ENCODE measurements at places on chromosomes 1 and 21. TPM values are rescaled to one million over a fixed set of nuclear protein-coding genes. Genes with fewer than 3 reads are reported as not detected.

- H3K27ac ChIP-seq = no peak overlapping the region
- H3K36me3 ChIP-seq = peaks cover 85% of the 10 kb centered on the region
- H3K4me3 ChIP-seq = no peak overlapping the region
- H3K27me3 ChIP-seq = no peaks in the 10 kb centered on the region
Measured at GRCh38 chr1:236887081-236887480, 92.0 kb downstream of the MTR start.

DNA sequence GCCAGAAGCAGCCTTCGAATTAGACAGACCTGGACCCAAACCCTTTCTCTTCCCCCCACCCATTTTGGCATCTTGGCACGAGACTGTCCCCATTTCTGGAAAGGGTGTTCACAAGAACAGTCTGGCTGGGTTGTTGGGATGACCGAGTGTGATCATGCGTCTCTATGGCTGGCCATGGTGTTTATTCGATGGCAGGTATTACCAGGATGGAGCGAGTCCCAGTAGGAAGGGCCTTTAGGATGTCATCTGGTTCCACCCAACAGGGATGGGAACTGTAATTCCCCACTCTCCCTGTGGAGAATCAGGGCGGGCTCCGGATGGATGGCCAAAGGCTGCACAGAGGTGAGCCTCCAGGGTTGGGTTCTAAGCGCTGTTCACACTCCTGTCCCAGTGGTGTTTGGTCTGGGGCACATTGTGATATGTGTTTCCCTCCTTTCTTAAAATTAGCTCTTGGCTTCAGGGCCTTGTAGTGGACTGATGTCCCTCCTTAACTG, 33.4 kb upstream of the ATP5PO start:
- DNase-seq = no peak
- H3K36me3 ChIP-seq = no peaks in the 10 kb centered on the region
- peak overlapping the region; percentile 94 for H3K27ac ChIP-seq
- no peak overlapping the region for H3K4me3 ChIP-seq
- H3K27me3 ChIP-seq = no peaks in the 10 kb centered on the region
- H3K4me1 ChIP-seq = peaks cover 20% of the 10 kb centered on the region

- no peaks in the 10 kb centered on the region for H3K4me1 ChIP-seq
Measured at GRCh38 chr1:11521582-11522399, 42.8 kb downstream of the DISP3 start.

- H3K27ac ChIP-seq = no peak overlapping the region
- H3K27me3 ChIP-seq = no peaks in the 10 kb centered on the region
- no peaks in the 10 kb centered on the region for H3K4me1 ChIP-seq
- H3K4me3 ChIP-seq = no peak overlapping the region
Measured at GRCh38 chr1:57007472-57007871, 41.7 kb upstream of the C8B start.

DNA sequence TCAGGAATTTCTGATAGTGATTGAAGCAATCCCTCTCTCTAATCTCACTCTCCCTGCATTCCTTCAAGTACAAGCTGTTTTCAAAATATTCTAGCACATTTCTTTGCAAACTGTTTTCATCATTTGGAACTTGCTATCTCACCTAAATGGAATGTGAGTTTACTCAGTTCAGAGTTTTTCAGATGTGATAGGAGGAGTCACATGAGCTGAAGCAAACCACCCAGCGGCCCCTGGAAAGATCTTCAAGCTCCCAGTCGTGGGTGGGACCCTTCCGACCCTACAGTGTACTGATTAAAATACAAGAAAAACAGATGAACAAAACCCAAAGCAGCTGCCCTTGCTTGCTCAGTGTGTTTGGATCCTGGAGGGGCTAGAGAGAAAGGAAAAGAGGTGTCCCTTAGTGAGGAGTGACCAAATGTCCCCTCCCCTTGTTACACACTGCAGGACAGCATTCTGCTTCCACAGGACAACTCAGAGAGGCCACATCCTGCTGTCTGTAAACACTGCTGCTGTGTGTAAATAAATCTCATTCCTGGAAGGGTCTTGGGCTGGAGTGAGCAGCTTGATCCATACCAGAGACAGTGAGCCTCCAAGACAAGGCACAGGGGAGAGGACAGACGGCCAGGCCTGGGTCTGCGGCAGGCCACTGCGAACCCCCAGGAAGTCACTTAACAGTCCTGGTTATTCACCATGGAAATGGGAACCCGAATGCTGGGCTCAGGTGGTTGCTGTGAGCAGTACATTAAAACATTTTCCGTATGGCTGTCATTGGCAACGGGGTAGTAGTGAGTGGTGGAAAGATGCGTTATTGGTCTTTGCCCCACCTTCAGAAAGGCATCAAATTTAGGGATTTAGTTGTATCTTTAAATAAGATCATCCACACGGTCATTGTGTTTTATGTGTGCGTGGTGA, 229.2 kb downstream of the RHOU start:
- H3K4me1 ChIP-seq = no peaks in the 10 kb centered on the region
- no peak overlapping the region for H3K4me3 ChIP-seq

DNA sequence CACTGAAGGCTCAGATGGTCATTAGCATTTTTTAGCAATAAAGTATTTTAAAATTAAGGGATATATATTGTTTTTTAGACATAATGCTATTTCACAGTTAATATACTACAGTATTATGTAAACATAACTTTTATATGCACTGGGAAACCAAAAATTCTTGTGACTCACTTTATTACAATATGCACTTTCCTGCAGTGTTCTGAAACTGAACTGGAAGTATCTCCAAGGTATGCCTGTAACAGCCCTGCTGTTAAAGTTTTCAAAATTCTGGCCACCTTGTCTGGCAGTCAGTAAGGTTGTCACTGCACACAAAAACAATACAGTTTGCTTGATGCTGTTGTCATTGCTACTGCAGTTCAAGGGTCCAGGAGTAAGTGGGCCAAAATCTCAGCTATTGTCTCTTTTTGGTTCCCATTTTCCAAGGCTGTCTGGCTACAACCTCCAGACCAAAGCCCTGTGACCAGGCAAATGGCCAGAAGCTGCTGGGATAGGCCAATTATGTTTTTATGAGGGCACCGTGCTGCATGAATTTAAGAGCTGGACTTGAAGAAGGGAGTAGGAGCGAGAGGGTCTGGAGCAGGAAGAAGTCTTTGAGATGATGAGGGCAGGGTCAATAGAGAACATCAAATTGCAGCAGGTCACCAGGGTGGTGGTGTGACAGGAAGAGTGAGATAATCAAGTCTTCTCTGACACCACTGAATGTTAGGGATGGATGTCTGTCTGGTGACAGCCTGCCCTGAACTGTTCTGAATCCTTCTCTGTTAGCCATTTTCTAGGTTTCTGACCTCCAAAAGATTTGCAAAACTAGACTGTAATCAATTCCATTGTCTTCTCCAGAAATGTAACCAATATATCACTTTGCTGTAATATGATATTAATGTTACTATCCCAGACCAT, 82.3 kb upstream of the CACHD1 start:
- H3K36me3 ChIP-seq = no peaks in the 10 kb centered on the region
- DNase-seq = no peak
- H3K27me3 ChIP-seq = no peaks in the 10 kb centered on the region
- H3K27ac ChIP-seq = no peak overlapping the region
- H3K4me1 ChIP-seq = no peaks in the 10 kb centered on the region
- no peak overlapping the region for H3K4me3 ChIP-seq

DNA sequence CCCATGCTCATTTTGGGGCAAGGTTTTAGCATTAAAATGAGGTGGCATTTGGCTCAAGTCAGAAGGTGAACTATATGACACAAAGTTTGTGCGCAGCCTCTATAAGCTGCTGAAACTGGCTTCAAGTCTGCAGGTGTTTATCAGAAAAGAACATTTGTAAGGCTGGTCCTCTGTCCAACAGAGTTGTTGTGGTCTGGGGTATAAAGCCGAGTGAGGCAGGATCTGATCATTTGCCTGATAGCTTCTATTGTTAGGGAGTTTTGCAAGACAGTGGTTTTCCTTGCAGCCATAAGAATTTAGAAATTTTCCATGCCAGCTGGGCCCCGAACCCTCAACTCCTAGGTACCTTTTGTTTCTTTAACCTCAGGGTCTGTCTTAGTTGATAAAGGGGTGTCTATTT, 130.8 kb downstream of the PGBD5 start:
- no peaks in the 10 kb centered on the region for H3K36me3 ChIP-seq
- no peak overlapping the region for H3K4me3 ChIP-seq
- peaks cover 6% of the 10 kb centered on the region for H3K4me1 ChIP-seq
- H3K27ac ChIP-seq = no peak overlapping the region
- H3K27me3 ChIP-seq = no peaks in the 10 kb centered on the region

GRCh38 chr1:19071674-19072281, 115.3 kb upstream of the IFFO2 start:
- no peaks in the 10 kb centered on the region for H3K27me3 ChIP-seq
- H3K36me3 ChIP-seq = peaks cover 33% of the 10 kb centered on the region
- DNase-seq = no peak
- no peak overlapping the region for H3K27ac ChIP-seq

DNA sequence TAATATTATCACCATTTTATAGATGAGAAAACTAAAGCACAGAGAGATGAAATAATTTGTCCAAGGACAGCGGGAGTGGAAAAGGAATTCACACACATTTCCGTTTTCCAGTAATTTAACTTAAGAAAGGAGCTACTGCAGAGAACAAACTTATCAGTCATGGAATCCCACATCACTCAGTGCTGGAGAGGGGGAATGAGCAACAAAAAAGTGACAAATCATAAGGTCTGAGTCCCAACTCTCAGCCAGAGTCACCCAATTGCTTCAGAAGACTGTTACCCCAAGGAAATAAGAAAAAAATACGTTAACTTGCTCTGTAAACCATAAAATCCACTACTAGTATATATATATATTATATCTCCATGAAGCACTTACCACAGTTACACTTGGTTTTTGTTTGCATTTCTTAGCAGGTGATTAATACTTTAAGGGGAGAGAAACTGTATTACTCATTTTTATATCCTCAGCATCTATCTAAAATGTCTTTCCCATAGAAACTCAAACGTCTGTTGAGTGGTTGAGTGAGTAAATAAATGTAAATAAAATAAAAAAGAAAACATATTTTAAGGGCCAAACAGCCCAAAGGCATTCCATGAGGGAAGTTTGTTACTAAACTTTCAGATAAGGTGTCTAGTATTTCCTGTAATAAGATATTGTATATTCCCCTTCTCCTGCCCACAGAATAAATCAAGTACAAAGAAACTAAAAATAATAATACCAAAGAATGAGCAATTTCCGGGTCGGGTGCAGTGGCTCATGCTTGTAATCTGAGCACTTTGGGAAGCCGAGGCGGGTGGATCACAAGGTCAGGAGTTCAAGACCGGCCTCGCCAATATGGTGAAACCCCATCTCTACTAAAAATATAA, 76.8 kb downstream of the SLC45A1 start:
- no peak overlapping the region for H3K27ac ChIP-seq
- peaks cover 26% of the 10 kb centered on the region for H3K4me1 ChIP-seq
- peaks cover 42% of the 10 kb centered on the region for H3K36me3 ChIP-seq
- no peaks in the 10 kb centered on the region for H3K27me3 ChIP-seq

DNA sequence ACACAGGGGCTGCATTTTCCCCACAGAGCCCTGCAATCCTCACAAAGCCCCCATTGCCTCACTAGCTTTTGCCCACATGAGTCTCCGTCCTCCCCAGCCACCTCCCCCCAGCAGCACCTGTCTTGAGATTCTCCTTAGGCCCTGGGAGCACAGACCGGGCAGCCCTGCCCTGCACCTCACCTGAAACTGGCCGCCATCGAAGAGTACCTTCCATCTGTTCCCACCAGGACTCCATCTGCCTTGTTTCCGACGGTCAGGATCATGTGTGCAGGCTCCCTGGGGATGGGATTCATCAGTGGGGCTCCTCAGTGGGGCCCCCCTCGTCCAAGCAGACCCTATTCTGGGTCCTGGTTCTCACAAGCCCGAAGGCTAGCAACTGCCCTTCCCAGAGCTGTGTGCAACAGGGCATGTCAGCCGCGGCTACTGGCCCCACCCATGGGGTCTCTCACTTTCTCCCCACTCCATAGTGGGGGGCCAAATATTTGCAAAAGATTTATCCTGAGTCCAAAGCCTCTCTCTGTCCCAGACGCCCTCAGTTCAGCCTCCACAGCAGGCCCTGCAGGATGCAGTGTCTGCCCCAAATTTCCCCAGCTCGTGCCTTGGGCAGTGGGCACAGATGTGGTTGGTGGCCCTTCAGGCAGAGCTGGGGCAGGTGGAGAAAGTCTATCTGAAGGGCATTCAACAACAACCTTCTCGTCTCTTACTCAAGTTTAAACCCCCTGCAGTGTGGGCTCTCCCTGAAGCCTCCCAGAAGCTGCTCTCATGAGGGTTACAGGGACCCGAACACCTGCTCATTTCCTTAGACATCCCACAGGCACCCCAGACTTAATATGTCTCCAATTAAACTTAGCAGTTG, 4.8 kb downstream of the PDZK1IP1 start:
- H3K4me3 ChIP-seq = no peak overlapping the region
- H3K36me3 ChIP-seq = no peaks in the 10 kb centered on the region
- H3K27me3 ChIP-seq = no peaks in the 10 kb centered on the region
- no peak for DNase-seq

DNA sequence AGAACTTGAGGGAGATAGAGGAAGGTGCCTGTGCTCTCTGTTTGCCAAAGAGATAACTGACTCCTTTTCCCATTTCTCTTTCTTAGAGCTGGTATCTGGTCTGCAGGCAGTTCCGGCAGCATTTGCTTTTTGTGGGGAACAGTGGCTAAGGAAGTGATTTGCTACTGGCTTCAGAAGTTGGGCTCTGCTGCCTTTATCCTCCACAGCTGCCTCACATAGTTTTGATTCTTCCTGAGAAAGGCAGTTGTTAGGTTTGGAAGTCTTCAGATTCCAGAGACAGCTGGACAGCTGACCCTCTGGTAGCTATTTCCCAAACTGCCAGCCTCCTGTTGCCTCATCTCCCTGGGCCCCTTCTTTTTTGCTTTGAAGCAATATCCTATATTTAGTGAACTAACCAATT, 62.6 kb upstream of the MACF1 start:
- peaks cover 4% of the 10 kb centered on the region for H3K4me1 ChIP-seq
- no peaks in the 10 kb centered on the region for H3K36me3 ChIP-seq
- H3K27ac ChIP-seq = peak overlapping the region; percentile 45
- no peak overlapping the region for H3K4me3 ChIP-seq
- no peaks in the 10 kb centered on the region for H3K27me3 ChIP-seq

DNA sequence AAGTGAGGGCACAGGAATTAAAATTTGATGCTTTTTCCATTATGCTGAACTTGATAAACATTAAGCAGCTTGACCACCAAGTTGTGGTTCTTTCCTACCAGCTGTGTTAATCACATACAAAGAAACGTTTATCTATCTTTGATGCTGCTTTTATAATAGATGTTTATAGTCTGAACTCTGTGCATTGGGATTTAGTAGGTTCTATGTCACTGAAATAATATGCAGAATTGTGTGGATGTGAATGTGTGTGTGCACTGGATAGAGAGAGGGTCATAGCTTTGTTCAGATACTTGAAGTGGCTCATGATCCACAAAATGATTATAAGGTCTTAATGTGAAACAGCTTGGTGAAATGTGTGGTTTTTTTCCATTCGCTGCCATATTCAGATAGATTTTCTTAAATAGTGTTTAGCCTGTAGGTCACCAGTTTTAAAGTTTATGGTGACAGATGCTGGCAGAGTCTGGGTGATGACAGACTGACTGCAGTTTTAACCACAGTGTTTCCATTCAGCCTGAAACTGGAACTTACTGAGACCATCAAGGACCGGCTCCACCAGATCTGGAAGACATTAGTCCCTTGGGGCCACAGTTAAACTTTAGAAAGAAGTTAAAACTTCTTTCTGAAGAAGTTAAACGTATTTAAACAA, 10.2 kb downstream of the DDI2 start:
- no peak overlapping the region for H3K27ac ChIP-seq
- H3K27me3 ChIP-seq = no peaks in the 10 kb centered on the region
- H3K4me3 ChIP-seq = no peak overlapping the region
- H3K4me1 ChIP-seq = peaks cover 10% of the 10 kb centered on the region
- DNase-seq = no peak
- H3K36me3 ChIP-seq = peaks cover 62% of the 10 kb centered on the region

Gene ST6GALNAC5
- total RNA-seq = 2.3 TPM

Gene OTUD7B
- total RNA-seq = 12.6 TPM

Gene CRP
- not detected for total RNA-seq

Gene ZBTB8A
- total RNA-seq = 2.5 TPM

Gene SUSD4
- 44.8 TPM for total RNA-seq

Gene SPRR1A
- total RNA-seq = 250 TPM

Measured in esophagus squamous epithelium (tissue), 5 donors.